ENCODE measurements at places on chromosomes 6 and 20.

DNA sequence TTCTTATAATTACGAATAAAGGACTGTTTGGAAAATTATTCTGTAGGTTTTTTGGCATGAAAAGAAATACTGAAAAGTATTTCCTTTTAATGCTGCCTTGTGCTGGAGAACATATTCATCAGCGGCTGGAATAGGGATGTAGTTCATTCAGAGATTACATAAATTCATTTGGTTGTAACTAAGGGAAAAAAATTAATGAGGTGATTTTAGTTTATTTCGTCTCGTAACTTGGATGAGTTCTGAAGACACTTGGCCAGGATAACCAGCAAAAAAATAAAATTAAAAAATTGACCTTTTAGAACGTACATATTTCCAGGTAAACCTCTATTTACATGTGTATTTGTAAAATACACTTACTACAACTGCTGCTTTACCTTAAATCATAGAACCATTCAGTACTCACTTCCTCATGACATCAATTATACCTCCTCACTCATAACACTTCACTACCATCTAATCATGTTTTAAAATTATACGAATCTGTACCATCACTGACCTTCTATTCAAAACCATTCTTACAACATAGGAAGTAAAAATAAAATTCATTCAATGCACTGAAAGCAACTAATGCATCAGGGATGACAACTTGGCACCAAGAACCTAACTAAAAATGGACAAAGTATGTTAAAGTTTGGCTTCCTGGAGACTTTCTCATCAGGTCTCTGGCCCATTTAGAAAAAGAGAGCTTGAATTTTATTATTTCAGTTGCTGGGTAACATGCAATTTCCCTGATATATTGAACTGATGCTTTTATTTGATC, 17.2 kb downstream of the KLHL31 start:
- no peak for DNase-seq

- no peak for DNase-seq
Measured at GRCh38 chr20:45218124-45218523, 3.0 kb upstream of the SEMG2 start.

DNA sequence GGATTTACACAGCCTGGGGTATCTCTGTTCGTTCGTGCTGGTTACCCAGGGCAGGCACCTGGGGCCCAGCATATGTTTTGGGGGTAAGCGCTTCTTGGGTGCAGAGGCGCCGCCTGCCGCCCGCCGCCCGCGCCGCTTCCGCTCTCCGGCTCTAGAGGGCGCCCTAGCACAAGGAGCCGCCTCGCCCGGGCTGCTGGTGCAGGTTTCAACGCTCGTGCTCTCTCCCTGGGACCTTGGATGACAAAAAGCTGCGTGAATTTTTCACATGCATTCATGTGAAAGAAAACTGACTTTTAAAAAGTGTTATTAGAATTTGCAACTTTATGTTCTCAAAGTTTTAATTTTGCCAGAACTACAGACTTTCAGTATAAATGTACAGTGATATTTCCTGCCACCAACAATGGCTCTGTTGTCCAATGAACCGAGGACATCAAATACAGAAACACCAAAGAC, 32.5 kb downstream of the PRR18 start:
- peak; percentile 68 for DNase-seq

- DNase-seq, result peak; percentile 65
Measured at GRCh38 chr20:34525709-34526416, 9.6 kb downstream of the DYNLRB1 start.

- DNase-seq, result no peak
Measured at GRCh38 chr20:13824459-13824858, 39.6 kb downstream of the NDUFAF5 start.

DNA sequence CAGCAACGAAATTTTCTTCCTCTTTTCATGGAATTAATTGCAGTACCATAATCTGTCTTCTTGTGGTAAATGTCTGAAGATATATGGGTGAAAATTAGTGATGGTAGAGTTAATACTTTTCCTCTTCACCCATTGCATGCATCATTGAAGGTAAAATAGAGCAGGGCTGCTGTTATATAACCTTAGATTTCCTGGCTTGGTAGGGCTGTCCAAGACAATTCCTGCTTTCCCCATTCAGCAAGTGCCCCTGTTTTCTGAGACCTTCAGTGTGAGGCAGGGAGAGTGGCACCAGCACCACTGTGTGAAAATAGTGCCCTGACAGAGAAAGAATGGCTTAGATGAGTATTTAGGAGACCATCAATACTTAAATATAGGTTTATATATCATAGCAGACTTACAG, 202.0 kb downstream of the ZFAND3 start:
- peak; percentile 28 for DNase-seq

- no peak for DNase-seq
Measured at GRCh38 chr20:3021327-3021726, 22.1 kb upstream of the GNRH2 start.

GRCh38 chr6:10771371-10771894, 23.8 kb downstream of the TMEM14B start:
- DNase-seq, result no peak

DNA sequence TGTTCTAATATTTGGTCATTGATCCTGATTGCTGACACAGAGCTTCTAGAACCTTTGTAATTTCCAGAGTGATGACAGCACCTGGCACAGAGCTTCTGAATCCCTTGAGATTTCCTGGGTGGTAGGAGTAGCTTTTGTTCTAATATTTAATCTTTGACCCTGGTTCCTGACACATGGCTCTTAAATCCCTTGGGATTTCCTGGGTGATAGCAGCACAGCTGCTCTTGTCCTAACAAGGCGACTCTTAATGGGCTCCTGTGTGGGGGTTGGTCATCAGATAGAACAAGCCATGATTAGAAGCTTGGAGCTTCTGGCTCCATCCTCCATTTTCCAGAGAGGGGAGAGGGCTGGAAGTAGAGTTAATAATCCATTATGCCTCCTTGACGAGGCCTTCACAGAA, 18.4 kb downstream of the GMPR start:
- no peak for DNase-seq

- no peak for DNase-seq
Measured at GRCh38 chr6:130964289-130964688, 98.8 kb downstream of the EPB41L2 start.
